Muscle of arm (tissue), 14 donors: ENCODE measurements at places on chromosomes 7 and 10.

GRCh38 chr10:28925121-28925663 is 247.9 kb downstream of the BAMBI start:
- DNase-seq = no peak

GRCh38 chr7:453597-454306 is 65.9 kb downstream of the PDGFA start:
- DNase-seq = no peak

DNA sequence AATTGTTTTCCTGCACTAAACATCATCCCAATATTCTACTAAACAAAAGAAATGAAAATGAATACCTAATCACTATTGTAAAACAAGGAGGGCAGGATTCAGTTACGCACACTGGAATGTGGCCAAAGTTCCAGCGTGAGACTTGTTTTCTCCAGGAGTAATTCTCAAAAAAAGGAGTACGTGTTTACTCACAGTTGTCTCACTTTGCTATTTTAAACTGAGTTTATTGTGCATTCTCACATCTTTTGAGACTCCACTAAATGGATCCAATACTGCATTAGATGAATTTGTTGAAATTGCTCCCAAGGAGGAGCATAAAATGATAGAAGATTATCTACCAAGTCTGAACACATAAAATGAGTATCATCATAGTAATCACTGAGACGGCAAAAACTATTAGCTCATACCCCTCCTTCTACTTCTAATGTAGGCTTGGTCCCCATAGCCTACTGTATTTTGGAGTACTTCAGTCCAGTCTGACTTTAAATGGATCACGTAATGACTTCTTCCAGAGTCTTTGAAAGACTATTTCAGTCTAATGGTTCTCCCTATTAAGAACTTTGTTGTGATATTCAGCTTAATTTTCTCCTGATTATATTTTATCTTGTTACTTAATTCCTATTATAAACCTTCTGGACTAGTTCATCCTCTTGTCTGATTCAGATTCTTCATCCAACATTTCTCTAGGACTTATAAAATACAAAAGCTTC is 3.8 kb downstream of the GRM3 start:
- no peak for DNase-seq

- DNase-seq = no peak
Observed at GRCh38 chr7:28418966-28419365, 6.6 kb downstream of the CREB5 start.

- DNase-seq = no peak
Observed at GRCh38 chr7:148107443-148108127, 483.0 kb upstream of the C7orf33 start.

GRCh38 chr7:121874298-121874697 is 1.3 kb downstream of the PTPRZ1 start:
- DNase-seq = peak; percentile 5

GRCh38 chr7:148127374-148127773 is 463.2 kb upstream of the C7orf33 start:
- DNase-seq = no peak

DNA sequence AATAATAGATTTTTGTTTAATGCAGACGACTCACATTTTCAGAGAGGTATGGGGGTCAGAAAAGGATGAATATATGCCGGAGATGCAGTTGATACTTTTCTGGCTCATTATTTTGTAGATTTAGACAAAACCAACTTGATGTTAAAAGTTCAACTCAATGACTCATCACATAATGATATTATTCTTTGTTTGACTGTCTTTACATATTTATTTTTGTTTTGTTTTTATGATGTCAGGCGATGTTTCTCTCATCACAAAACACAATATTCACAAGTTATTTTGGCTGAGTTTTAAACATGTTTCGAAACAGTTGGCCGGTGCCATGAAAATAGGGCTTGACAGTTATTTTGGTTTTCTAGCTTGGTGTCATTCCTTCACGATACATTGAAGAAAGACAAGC is 1.3 kb downstream of the GJD4 start:
- no peak for DNase-seq

DNA sequence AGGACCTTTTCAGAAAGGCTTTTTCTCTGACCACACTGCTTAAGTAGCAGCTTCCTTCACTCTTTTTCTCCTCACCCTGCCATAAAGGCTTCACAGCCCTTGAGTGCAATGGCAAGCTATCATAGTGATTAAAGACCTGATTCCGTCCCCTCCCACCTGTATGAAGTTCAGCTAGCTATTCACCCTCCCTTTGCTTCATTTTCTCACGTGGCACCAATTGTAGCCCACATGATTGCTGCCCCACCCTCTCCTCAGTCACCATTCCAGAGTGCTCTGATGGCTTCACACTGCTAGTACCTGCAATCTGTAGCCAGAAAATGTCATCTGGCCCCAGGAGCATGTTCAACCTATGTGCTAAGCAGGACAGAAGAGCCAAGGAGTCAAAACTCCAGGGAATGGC is 523.8 kb downstream of the GRM8 start:
- DNase-seq = no peak

DNA sequence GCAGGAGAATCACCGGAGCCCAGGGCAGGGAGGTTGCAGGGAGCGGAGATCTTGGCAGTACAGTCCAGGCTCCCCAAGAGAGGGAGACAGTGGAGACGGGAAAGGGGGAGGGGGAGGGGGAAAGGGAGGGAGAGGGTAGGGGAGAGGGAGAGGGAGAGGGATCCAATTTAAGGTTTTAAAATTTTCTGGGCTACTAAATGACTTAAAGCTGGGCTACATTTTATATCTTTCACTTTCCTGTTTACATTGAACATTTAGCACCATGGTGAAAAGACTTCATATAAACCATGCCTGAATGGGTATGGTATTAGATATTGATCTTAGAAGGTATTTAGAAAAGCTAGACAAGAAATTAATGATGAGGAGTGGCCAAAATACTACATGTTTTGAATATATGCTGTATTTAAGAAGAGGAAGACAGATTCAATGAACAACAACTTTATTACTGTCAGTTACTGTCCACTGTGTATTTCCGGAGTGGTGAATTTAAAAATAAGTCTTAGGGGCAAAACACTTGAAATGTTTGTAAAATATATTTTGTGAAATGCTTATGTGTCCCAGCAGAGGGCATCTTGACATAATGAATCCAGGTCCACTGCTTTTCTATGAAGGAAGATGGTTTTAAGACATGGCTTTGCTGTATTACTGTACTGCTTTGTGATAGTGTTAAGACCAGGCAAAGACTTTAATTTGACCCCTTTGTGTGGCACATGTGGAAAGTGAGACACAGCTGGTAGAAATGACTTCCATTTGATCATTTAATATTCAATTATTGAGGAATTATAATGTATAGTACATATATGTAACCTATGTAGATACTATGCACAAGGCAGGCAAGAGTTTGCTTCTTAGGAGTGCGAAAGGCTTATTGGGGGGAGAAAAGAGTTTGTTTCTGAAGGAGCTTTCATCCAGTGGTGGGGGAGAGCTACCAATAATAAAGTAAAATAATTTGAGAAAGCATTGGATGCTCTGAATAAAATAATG is 52.8 kb downstream of the NRF1 start:
- peak; percentile 41 for DNase-seq

- DNase-seq = no peak
Observed at GRCh38 chr7:34061149-34061548, 155.8 kb downstream of the BMPER start.

- no peak for DNase-seq
Observed at GRCh38 chr10:127492607-127493250, 56.4 kb upstream of the NPS start.

DNA sequence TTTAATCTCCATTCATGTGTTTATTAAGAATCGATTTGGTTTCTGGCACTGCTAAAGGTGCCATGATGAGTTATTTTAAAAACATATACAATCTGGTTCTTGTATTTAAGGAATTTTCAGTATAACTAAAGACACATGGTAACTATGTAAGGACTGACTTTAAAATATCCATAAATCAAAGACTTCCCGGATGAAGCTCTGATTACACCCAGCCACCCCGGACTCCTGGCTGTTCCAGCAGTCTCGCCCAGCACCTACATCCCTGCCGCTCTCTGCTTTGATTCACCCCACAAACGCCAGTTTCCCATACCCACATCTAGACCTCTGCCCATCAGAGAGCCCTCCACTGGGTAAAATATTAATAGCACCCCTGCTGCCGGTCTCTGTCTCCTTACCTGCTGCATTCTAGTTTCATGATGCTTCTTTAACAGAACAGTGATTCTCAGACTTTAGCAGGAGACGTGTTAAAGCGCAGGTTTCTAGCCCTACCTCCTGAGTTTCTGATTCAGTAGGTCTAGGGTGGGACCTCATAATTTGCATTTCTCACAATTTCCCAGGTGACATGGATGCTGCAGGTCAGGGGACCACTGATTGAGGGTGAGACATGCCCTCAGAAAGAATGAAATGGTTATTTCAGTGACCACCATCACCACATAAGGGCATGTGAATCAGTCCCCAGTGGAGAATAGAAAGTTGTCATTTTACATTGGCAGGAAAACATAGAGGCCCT is 185.7 kb downstream of the KIAA1217 start:
- DNase-seq = no peak

- no peak for DNase-seq
Observed at GRCh38 chr10:23364378-23364777, 19.8 kb upstream of the C10orf67 start.

- no peak for DNase-seq
Observed at GRCh38 chr10:11401264-11402235, 209.9 kb downstream of the USP6NL start.

DNA sequence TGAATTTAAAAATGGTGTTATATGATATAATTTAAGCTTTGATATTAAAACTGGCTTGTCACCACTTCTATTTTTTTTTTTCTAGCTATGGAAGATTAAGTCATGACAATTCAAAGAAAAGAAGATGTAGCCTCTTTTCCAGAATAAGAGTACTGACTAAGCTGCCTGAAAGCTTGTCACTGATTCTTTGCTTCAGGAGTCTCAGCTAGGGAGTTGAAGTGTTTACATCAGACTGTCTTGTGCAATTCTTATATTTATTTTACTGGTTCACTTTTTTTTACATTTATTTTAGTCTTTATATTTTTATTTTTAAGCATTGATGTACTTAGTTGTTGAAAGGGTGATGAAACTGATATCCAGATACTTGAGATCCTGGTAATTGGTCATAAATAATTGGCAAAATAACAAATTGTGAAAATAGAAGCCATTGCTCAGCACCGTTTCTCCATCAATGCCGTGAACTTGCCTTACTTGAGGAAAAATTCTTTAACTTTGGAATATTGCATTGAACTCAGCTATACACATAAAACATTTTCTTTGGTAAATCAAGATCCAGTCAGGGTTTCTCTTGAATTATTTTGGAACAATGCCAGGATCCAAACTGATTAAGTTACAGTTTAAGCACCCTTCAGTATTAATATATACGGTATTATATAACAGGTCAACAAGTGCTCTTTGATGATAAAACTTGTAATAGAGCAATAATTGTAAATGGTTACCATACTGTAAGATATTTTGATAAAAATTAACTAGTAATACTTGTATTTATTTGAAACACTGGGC is 156.4 kb downstream of the PHTF2 start:
- DNase-seq = no peak

DNA sequence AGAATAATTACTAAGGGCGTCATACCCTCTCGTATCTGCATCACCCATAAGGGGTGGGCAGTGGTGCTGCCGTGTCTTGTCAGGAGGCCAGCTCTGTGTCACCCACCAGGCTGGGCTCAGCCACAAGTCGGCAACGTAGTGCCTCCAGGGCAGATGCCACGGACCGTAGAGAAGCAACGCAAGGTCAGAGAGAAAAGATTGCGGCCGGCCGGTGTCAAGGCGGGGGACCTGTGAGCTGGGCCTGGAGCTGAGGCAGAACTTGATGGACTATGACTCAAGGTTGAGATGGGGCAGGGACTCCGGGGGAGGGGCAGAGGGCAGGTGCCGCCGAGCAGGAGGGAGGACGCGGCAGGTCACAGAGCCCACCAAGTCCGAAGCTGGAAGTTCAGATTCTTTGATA is 29.5 kb downstream of the FOXK1 start:
- DNase-seq = no peak

DNA sequence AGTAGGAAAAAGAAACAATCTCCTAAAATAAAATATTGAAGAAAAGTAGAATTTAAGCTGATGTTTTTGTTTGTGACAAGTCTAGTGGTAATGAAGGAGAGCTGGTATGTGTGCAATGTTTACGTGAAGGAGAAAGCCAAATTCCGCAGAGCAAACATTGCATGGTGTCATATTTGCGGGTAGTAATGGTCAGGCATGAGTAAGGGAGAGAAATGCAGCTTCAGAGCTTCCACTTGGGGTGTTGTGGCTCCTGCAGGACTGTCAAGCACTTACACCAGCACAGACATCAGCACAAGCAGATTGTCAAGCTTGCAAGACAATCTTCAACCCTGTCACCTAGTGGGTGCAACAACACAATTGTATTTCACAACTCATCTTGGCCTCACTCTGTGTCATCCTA is 136.5 kb upstream of the ETV1 start:
- DNase-seq = no peak

DNA sequence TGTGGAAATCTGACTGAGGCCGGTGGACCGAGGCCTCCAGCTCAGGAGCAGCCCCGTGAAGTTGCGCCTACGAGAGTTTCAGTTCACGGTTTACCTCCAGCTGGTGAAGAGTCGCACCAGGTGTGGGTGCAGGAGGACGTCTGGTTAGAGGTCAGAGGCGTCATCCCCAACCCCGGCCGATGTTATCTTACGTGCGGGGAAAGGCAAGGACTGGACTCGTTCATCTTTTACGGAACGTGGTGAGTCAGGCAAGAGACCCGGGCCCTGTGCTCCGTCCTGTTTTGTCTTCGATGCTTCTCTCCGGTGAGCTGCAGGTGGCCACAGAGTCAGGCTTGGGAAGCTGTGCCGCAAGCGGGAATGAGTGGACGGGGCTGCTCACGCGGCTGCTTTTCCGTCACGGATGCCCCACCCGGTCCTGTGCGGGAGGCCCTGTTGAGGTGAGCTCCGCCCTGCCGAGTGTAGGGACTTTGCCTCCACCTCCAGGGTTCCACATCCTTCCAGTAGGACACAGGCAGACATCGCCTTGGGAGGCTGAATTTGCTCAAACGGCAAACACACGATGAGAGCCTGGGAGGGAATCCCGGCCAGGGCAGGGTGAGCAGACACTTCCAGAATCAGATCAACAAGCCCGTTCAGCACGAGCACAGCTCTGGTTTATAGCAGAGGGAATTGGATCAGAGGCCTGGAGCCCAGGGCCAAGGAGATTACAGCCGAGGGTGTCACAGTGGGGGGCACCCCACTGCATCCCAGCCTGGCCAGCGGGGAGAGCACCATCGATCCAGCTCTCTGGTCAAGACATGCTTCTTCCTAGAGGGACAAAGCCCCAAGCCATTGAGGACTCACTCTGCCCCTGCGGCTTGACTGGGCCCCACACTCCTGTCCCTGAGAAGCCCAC is 50.1 kb upstream of the INPP5A start:
- no peak for DNase-seq

DNA sequence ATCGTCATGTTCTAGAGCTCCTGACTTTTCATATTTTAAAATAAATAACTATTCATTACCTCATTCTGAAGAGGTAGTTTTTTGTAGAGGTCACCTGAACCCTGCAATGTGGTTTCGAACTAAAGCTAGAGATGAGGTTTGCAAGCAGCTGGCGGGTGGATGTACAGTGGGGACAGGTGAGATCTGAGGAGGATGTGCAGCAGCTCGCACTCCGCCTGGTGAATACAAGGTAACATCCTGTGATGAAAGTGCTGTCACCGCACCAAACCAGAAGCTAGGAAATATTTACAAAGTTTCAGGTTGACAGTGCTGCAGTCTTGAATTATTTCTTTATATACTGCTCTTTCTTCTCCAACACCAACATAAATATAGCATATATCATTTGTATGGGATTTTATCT is 26.5 kb downstream of the NDUFB2 start:
- DNase-seq = no peak
